Mesangial cell (primary cell): ENCODE measurements at places on chromosomes 6 and 20. TPM values are rescaled to one million over a fixed set of nuclear protein-coding genes. Genes with fewer than 3 reads are reported as not detected.

OPN5 gene
- total RNA-seq = not detected in 2 replicates

SCUBE3 gene
- 2.3 and 3.4 TPM in 2 replicates for total RNA-seq

GPR6 gene
- total RNA-seq = not detected in 2 replicates

VSX1 gene
- total RNA-seq = not detected in 2 replicates

LTA gene
- not detected in 2 replicates for total RNA-seq

FILIP1 gene
- 0.13 TPM in 1 of 2 replicates, not detected in the other for total RNA-seq

PLA2G7 gene
- total RNA-seq = not detected in 2 replicates

ZFAND3 gene
- 25.1 and 40.2 TPM in 2 replicates for total RNA-seq

EYS gene
- total RNA-seq = not detected in 2 replicates

KCNK5 gene
- total RNA-seq = 0.16 and 1.3 TPM in 2 replicates

LRP11 gene
- 27.8 and 28.0 TPM in 2 replicates for total RNA-seq

BMP6 gene
- 0.13 and 0.49 TPM in 2 replicates for total RNA-seq

KPNA5 gene
- 4.2 and 4.4 TPM in 2 replicates for total RNA-seq

SNRNP48 gene
- 3.8 and 6.4 TPM in 2 replicates for total RNA-seq

PPP1R3D gene
- total RNA-seq = 2.8 and 5.7 TPM in 2 replicates

OR10C1 gene
- total RNA-seq = not detected in 2 replicates

TGM6 gene
- not detected in 2 replicates for total RNA-seq

CHRNA4 gene
- not detected in 2 replicates for total RNA-seq

OOEP gene
- total RNA-seq = not detected in 2 replicates

TP53TG5 gene
- not detected in 2 replicates for total RNA-seq

SAPCD1 gene
- 1.0 and 5.7 TPM in 2 replicates for total RNA-seq

KIAA1755 gene
- total RNA-seq = 6.3 and 7.5 TPM in 2 replicates

SNAP91 gene
- 0.89 TPM in 1 of 2 replicates, not detected in the other for total RNA-seq

MUC21 gene
- not detected in 2 replicates for total RNA-seq

SRMS gene
- total RNA-seq = not detected in 2 replicates

KCNS1 gene
- total RNA-seq = 3.0 and 6.2 TPM in 2 replicates

EEF1A2 gene
- total RNA-seq = 3.4 and 12.5 TPM in 2 replicates

GJA10 gene
- total RNA-seq = not detected in 2 replicates

SLC17A2 gene
- total RNA-seq = 0.25 TPM in 1 of 2 replicates, not detected in the other

ARFRP1 gene
- total RNA-seq = 35.5 and 39.4 TPM in 2 replicates

HAO1 gene
- total RNA-seq = not detected in 2 replicates

OR2H2 gene
- not detected in 2 replicates for total RNA-seq

GGT7 gene
- 5.9 and 17.6 TPM in 2 replicates for total RNA-seq

CDC40 gene
- total RNA-seq = 8.0 and 8.7 TPM in 2 replicates

LHFPL5 gene
- total RNA-seq = 0.13 TPM in 1 of 2 replicates, not detected in the other

C20orf204 gene
- total RNA-seq = 0.25 TPM in 1 of 2 replicates, not detected in the other

SLCO4A1 gene
- total RNA-seq = 2.2 and 10.6 TPM in 2 replicates

BACH2 gene
- 0.81 and 4.4 TPM in 2 replicates for total RNA-seq

SIRPB2 gene
- total RNA-seq = not detected in 2 replicates

SOX18 gene
- total RNA-seq = not detected in 2 replicates

PRR18 gene
- under 0.01 TPM in 2 replicates for total RNA-seq

PKHD1 gene
- under 0.01 and 2.2 TPM in 2 replicates for total RNA-seq

OXT gene
- total RNA-seq = not detected in 2 replicates

CST4 gene
- not detected in 2 replicates for total RNA-seq

PRDM13 gene
- not detected in 2 replicates for total RNA-seq

APOBEC2 gene
- total RNA-seq = not detected in 2 replicates

PACRG gene
- under 0.01 and 2.4 TPM in 2 replicates for total RNA-seq

ANKRD66 gene
- not detected in 2 replicates for total RNA-seq

CCR6 gene
- total RNA-seq = not detected in 2 replicates

RIMS1 gene
- total RNA-seq = 0.51 and 1.1 TPM in 2 replicates

DEFB124 gene
- not detected in 2 replicates for total RNA-seq

DAAM2 gene
- total RNA-seq = 1.8 and 5.2 TPM in 2 replicates
